ENCODE measurements at places on chromosomes 2 and 18.

DNA sequence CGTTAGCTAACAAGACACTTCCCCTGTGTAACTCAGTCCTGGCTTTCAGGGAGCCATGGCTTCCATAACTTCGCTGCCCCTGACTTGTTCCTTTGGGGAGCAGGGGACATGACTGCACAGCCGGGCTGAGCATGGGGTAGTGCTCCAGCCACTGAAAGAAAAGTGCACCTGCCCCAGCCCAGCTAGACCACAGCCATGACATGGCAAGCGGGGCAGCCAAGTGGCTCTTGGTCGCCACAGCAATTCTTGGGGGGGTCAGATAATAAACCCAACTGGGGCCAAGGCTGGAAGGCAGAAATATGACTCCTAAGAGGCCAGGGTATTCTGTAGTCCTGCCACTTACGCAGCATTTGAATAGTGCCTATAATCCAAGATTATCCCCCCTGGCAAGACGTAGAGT, 289.1 kb downstream of the GBX2 start:
- no peak for DNase-seq

DNA sequence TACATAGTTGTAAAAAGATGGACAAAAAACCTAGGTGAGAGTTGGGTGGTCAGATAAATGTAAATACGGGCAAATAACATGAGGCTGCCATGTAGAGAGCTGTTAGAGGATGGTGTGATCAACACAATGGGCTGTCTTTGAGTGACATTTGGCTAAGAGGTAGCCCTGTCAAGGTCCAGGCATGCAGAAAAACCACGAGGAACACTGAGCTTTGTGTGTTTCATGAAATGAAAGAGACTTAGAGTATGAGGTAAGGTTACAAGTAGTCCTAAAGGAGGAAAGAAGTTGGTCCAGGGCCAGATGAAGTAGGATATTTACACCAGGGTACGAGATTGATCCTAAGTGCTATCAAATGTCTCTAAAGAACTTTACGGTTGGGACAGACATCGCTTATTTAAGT, 160.9 kb downstream of the RDH14 start:
- DNase-seq = no peak

GRCh38 chr18:74692367-74693013, 94.8 kb downstream of the ZNF407 start:
- DNase-seq = no peak

GRCh38 chr2:82411071-82411470, 2048.0 kb downstream of the SUCLG1 start:
- no peak for DNase-seq

- no peak for DNase-seq
Observed at GRCh38 chr2:48558456-48558855, 28.5 kb downstream of the STON1 start.

DNA sequence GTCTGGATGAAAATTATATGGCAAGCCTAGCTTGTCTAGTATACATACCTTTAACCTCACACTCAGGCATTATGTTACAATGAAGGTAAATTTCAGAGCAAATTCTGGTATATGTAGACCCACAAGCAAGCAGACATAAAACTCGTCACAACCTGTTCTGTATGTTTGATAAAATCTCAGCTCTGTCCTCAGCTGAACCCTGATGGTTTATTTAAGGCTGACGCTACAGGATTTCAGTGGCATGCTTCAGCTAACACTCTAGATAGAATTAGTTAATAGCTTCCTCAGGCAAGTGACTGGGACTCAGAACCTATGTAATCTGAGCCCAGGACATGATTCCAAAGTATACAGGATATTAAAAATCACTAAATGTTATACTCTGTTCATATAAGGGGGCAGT, 68.2 kb upstream of the MC2R start:
- DNase-seq = no peak

DNA sequence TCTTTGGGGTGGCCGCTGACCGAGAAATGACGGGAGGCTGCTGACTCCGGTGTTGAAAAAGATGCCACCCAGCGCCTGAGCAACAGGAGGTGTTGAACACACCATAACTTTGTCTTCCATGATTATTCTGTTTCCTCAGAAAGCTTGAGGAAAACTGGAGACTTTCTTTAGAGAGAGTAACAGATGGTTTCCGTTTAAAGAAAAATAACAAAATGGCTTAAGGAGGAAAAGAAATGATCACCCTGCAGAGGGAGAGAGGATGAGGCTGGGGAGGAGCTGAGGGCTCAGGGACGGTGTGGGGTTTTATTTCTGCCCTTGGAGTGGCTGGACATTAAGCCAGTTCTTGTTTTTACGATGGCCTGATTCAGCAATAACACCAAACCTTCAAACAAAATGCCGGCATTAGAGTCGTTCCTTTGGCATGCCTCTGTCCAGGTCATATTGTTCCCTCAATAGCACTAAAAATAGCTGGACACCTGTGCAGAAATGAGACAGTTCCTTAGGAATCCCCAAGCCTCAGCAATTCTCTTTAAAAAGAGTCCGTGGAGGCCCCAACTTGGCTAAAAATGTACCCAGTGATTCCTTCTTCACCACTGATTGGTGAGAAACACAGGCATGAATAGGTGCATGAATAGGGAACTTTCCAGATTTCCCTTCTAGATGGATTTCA, 182.4 kb downstream of the ALPK2 start:
- no peak for DNase-seq

DNA sequence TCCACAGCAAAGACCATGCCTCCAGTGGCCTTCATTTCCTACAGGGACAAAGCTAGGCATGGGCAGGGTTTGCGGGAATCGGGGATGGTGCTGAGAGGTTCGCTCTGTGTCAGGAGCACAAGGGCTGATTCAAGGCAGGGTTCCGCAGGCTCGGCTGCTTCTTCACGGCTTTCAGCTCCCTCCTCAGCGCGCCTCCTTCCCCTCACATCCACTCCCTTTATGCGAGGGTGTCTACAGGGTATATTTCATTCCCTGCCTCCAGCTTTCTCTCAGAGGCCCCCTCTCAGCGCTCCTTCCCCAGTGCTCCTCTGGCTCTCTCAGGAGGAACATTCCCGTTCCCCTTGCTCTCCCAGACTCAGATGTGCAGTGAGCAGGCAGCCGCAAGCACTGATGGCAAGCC, 78.7 kb upstream of the ASB18 start:
- DNase-seq = no peak

GRCh38 chr2:19225126-19225525, 133.3 kb downstream of the OSR1 start:
- no peak for DNase-seq

DNA sequence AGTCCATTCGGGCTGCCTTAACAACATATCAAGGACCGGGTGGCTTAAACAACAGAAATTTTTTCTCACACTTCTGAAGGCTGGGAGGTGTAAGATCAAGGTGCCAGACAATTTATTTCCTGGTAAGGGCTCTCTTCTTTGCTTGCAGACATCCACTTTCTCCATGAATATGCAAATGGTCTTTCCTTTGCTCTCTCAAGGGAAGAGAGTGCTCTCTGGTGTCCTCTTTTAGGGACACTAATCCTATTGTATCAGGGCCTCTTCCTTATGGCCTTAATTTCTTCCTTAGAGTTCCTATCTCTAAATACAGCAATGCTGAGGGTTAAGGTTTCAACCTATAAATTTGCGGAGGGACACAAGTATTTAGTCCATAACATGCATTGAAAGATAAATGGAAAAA, 770.8 kb downstream of the DSC3 start:
- DNase-seq = no peak

DNA sequence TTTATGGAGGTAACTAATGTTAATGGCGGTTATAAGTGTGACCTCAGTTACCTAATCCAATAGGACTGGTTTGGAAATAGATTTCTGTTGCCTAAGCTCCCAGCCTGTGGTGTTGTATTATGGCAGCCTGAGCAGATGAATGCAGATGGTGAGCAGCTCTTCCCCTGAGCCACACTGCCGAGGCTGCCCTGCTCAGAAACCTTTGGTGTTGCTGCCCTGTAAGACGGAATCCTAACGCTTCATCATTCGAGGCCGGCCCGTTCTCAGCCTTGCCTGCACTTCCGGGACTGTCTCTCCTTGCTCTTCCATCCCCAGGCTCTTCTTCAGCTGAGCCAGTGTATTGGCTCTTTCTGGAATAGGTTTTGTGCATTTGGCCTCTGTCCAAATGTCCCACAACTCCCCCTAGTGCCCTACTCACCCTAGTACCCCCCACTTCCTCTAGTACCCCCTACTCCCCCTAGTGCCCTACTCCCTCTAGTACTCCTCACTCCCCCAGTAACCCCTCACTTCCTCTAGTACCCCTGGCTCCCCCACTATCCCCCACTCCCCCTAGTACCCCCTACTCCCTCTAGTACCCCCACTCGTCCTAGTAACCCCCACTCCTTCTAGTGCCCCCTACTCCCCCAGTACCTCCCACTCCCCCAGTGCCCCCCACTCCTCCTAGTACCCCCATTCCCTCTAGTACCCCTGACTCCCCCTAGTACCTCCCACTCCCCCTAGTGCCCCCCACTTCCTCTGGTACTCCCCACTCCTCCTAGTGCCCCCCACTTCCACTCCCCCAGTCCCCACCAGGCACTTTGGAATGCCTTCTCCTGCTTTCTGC, 106.0 kb upstream of the TAF1B start:
- DNase-seq = no peak

GRCh38 chr2:70944111-70944690, 8.5 kb downstream of the ATP6V1B1 start:
- no peak for DNase-seq

- DNase-seq = no peak
Observed at GRCh38 chr2:160940271-160940670, 220.0 kb upstream of the TANK start.

DNA sequence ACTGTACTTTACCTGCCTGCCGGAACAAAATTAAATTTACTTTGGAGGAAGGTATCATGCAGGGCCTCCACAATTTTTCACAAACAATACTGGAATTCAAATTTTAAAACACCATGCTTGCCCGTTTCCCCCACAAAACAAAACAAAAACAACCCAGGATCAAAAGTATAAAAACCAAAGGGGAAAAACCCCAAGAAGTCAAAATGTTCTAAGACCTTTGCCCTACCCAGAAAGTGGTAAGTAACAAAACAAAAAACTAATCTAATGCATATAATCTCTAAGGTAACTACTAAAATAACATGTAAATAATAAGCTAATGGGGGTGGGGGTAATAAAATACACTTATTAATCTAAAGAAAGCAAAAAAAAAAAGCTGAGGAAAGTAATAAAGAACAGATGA, 60.5 kb downstream of the CUL3 start:
- DNase-seq = no peak

- DNase-seq = no peak
Observed at GRCh38 chr2:165857876-165858275, 63.8 kb upstream of the GALNT3 start.

DNA sequence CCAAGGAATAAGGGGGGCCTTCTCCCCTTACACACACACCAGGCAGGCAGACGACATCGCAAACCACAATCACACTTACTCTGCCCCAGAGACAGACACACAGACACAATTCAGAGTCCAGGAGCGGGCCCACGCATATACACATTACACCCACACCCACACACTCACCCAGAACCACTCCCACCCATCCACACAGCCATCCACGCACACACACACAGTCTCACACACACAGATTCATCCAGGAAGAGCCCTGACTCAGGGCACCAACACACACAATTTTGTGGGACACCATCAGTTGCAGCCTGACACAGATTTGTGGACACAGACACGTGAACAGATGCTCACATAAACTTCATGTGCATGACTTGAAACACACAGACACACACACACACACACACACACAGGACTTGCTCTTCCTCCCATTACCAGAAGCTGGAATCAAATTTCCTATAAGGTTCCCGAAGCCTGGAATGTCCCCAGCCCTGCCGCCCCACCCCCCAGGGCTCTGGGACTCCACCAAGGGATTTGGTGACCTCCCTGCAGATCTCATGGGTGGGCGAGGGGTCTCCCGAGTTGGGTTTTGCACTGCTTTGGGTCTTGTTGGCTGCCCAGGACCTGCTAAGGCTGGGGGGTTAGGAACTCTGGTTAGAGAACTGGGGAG, 23.5 kb downstream of the TNS1 start:
- no peak for DNase-seq

DNA sequence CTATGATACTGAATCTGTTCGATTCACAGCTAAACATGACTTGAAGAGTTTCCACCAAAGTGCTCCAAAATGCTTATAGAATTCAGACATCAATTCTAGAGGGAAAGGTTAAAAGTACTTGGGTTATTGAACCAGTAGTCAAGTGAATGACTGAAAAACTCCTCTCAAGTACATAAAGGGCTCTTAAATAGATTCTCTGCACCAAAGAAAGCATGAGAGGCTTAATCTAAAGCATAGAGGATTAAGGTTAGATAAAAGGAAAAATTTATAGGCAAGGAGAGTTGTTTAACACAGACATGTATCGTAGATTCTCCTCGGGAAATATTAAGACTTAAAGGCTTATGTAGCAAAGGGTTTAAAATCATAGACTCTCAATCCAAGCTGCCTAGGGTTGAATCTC, 701.4 kb downstream of the ERBB4 start:
- no peak for DNase-seq

- DNase-seq = no peak
Observed at GRCh38 chr18:11392292-11392691, 217.1 kb upstream of the SLC35G4 start.

GRCh38 chr2:130776550-130776949, 21.2 kb downstream of the AMER3 start:
- DNase-seq = no peak

- no peak for DNase-seq
Observed at GRCh38 chr2:111657351-111657975, 226.5 kb downstream of the ANAPC1 start.

DNA sequence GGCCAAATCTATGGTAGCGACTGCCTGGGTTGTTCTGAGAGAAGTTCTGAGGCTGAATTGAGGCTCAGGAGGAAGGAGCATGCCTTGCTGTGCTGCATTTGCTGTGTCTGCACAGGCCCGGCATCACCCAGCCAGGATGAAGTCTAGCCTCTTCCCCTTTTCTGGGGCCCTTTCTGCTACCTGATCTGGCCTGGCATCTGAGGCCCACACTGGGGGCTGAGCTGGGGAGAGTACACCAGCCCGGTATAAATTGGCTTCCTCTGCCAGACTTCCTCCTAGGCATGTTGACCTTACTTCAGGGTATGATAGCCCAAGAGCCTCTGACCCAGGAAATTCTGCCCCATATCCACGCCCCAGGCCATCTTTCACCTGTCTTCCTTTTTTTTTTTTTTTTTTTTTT, 30.0 kb downstream of the MRPL35 start:
- DNase-seq = no peak

GRCh38 chr2:172680436-172681068, 55.1 kb upstream of the RAPGEF4 start:
- no peak for DNase-seq

DNA sequence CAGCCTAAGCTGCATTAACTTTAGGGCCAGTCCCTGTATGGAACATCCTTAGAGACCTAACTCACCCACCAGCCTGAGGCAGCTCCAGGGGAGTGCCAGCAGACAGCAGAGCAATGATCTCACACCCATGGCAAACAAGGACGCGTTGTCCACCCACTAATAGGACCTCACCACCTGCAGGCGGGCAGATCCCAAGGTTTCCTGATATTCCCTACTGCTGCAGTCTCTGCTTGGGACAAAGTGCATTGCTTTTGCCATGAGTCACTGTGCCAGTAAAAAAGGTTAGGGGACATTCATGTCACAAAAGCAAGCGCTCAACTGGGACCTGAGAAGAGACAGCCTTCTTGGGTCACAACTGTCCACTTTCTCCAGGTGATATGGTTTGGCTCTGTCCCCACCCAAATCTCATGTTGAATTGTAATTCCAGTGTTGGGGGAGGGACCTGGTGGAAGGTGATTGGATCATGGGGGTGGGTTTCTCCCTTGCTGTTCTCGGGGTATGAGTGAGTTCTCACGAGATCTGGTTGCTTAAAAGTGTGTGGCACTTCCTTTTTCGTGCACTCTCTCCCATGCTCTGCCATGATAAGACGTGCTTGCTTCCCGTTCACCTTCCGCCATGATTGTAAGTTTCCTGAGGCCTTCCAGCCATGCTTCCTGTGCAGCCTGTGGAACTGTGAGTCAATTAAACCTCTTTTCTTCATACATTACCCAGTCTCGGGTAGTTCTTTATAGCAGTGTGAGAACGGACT, 160.2 kb downstream of the MIB1 start:
- no peak for DNase-seq

Data from AML-193 (cell line).